ENCODE measurements at places on chromosomes 6 and 20.

- no peak for DNase-seq
These were observed 207.0 kb downstream of the SLC24A3 start for GRCh38 chr20:19419396-19419795.

- DNase-seq, result no peak
These were observed 99.6 kb upstream of the F13A1 start for GRCh38 chr6:6420107-6420506.

- DNase-seq, result no peak
These were observed 1009.7 kb upstream of the GJE1 start for GRCh38 chr6:141123049-141123448.

GRCh38 chr6:106927531-106928398 lies 46.8 kb downstream of the CD24 start:
- DNase-seq, result no peak

DNA sequence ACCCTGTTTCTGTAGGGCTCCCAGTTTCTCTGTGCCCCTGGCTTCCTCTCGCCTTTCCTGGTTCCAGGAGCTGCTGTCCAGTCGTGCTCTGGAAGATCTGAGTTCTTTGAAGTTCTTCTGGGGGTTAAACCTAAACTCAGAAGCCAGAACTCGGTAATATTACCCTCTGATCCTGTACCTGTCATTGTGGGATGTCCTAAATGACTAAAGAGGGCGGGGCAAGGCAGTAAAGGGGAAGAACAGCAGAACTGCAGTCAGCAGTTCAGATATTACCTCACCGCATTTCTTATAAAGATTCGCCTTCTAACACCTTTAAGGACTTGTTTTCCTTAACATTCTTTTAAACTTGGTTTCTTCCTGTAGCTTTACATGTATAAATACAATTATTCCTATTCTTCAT lies 63.9 kb downstream of the FAM120B start:
- DNase-seq, result no peak

DNA sequence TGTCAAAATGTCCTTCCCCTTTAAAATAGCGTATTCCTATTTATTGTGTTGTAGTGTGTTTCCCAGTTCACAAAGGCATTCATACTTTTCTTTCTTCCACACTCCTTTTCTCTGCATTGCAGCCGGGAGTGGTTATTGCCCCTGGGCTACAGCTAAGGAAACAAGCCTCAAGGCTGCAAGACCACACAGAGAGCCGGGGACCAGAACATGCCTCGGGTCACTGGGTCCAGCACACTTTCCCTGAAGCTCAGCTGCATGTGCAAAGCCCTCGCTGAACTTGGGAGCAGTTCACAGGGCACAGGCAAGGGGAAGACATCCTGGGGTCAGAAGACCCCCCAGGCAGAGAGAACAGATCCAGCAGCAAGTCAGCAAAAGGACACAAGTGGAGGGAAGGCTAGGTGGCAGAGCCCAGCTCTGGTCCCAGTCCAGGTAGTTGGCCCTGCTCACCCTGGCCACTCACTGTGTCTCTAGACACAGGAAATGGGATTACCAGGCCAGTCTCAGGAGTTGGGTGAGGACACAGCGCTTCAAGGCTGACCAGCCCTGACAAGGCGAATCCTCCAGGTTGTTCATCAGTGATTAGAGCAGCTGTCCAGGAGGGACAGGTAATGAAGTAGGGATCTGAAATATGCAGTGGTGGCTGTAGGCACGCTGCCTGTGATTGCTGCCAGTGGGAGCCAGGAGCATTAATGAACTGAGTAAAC lies 118.2 kb downstream of the CD83 start:
- DNase-seq, result no peak

DNA sequence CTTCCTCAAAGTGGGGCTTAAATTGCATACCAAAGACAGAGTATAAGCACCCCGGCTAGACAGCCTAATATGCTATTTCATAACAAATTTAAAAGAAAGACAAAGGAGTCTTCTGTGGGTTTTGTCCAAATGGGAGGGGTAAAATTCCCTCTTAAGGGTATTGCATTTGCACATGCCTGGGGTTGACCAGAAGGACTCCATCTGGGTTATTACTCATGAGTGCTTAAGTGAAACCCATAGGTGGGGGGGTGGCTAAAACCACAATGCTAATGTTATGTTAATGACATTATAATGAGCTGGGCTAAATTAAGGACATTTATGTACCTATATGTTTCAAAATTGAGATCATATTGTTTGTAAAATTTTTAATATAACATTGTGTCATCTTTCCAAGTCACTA lies 15.0 kb downstream of the IMPG1 start:
- DNase-seq, result no peak

DNA sequence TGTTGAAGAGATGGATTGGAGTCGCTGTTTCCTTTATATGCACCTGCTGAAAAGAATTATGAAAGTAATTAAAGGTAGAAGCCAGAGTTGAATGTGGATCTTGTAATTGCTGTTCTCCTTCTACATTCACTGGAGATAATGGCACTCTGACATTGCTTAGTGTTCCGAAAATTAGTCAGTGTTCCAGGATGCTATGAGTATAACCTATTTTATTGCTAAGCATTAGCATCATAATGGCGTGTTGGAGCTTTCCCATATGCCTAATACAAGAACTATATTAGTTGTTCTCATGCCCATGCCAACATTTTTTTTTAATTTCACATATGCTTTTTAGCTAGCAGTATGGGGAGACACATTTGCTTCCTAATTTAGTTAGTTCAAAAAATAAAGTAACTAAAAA lies 236.4 kb downstream of the ARHGAP18 start:
- DNase-seq, result peak; percentile 99

DNA sequence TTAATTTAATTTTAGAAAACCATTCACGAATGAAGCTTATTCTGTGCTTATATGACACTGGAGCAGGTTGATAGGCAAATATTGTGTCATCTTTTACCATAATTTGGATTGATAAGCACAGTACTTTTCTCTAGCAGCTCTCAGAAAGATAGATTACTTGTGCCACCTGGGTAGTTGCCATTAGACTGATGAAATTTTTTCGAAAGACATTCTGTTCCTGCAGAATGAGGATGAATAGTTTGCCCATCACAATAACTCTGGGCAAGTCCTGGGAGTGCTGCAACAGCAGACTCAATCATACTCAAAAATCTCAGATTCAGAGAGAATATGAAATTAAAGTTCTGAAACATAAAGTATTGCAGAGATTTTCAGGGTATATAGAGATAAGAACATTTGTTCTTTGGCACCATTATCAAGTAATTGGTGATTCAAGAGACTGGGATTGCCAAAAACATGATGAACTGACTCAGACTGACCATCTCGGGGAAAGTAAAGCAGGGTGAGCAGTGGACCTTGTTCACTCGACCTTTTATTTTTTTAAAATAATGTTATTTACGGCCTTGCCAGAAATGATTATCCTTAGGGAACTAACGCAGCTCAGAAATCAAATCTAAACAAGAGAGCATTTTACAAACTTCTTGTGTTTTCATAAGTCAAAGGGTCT lies 65.8 kb upstream of the PTCHD4 start:
- no peak for DNase-seq

- no peak for DNase-seq
These were observed 40.3 kb downstream of the MDFI start for GRCh38 chr6:41678511-41679084.

DNA sequence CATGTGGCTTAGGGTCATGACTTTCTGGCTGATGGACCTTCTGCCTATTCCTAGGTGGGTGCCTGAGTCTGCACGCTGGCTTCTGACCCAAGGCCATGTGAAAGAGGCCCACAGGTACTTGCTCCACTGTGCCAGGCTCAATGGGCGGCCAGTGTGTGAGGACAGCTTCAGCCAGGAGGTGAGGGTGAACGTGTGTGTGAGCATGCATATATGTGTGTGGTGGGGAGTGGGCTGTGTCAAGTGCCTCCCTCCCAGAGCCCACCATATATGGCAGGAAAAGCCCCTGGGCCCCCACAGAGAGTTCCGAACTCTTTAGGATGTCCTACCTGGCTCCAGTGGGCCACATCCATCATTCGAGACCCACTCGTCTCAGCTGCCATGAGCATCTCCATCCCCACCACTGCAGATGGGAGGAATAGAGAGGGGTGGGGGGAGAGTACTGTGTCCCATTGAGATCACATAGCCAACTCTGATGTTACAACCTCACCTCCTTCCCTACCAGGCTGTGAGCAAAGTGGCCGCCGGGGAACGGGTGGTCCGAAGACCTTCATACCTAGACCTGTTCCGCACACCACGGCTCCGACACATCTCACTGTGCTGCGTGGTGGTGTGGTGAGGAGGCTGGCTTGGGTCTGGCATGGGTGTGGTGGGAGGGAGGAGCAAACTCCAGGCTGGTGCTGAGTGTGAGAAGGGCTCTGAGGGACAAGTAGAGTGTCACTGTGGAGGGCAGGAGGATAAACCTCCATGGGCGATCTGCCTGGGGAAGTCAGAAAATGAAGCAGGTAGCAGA lies 3.2 kb downstream of the SLC22A7 start:
- no peak for DNase-seq

- no peak for DNase-seq
These were observed 58.7 kb downstream of the DOK5 start for GRCh38 chr20:54534101-54534500.

DNA sequence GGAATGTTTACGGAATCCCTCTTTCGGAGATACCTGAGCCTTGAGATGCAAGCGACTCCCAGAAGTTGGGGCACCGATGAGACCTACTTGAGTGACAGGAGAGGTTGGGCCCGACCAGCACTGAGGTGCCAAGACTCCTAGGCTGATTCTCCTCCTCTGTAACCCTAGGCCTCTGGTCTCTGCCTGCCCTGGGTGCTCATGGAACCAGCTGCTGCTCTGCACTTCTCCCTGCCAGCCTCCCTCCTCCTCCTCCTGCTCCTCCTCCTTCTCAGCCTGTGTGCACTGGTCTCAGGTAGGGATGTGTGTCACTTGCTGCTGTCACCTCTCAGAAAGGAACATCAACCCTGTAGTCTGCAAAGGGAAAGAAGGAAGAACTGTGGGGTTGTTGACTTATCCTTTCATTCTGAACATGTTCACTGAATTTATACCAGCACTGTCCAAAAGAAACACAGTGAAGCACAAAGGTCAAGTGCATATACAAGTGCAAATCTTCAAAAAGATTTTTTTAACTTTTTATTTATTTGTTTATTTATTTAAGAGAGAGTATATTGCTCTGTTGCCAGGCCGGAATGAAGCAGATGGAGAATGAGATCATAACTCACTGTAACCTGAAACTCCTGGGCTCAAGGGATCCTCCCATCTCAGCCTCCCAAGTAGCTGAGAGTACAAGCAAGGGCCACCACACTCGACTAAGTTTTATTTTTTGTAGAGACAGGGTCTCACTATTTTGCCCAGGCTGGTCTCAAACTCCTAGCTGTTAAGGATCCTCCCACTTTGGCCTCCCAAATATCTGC lies 913 bp downstream of the BTN2A2 start:
- peak; percentile 9 for DNase-seq

DNA sequence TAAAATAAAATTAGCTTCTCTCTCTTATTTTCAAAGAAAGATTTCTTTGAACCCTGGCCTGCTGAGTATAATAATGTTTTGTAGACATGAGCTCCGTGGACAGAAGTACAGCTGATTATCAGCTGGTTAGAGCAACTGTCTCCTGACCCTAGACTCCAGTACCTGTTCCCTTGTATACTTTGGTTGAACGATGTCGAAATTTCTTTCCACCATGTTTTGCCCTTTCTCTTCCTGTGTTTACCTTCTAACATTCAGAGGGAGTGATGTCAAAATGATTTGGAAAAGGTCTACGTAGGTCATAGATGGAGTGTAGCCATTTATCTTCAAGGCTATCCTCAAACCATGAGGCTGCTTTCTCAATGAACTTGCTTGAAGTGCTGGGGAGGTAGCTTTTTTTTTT lies 16.8 kb upstream of the ADTRP start:
- no peak for DNase-seq

- no peak for DNase-seq
These were observed 52.2 kb downstream of the TOP1 start for GRCh38 chr20:41080866-41081265.

DNA sequence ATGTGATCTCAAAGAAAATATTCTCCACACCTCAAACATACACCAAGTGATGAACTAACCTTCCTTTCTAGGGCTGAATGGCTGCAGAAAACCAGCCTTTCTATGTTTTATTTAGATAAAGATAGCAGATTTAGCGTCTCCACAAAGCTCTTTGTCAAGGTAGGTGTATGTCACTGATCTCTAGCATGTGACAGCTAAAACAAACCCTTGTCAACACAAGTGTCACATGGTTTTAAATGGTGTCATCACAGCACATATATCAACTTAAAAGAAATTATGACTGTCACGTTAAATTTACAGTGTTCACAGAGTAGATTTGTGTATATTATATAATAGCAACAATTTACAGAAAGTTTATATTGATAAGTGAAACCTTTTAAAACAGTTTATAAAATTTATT lies 58.3 kb downstream of the TENT5A start:
- DNase-seq, result no peak

- no peak for DNase-seq
These were observed 24.5 kb upstream of the TCP11 start for GRCh38 chr6:35165630-35166071.

GRCh38 chr20:51456511-51457509 lies 85.7 kb downstream of the NFATC2 start:
- peak; percentile 95 for DNase-seq

DNA sequence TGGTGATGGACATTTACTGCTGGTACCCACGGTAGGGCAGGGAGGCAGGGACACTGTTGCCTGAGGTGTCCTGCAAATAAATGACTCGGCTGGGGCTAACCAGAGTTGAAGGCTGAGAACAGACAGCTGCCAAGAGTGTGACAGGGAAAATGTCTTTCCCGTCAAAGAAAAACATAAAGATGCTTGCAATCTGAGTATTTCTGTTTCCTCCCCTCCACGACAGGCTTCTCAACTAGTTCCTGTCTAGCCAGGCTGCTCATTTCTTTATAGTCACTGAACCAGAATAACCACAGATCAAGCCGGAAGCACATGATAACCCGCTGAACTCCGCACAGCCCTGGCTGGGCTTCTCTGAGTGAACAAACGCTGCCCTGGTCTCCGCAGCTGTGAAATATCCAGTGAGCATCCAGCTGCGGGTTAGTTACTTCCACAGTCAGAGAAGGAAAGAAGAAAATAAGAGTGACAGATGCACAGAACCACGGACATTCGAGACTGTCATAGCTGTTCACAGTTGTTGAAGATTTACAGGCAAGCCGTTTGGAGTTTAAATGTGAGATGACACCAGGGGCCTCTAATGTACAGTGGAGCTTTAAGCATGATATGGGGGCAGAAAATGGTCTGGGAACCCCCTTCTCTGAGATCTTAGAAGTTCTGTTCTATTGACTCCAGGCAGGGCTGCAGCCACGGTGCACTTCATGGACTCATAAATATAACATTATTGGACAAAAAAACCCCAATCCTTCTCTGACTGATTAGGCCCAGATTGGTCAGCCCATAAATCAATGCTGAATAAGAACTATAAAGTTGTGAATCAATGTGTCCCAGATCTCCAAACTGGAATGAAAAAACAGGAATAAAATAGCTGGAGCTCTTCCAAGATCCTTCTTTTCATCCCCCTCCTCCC lies 299.9 kb upstream of the SUPT3H start:
- no peak for DNase-seq

- DNase-seq, result peak; percentile 19
These were observed 427.1 kb downstream of the CD83 start for GRCh38 chr6:14544666-14545065.

Measured in NCI-H1105 treated with DMSO at 0.1 percent for 48 hours (cell line).